Left lobe of liver (tissue), 2 donors: ENCODE measurements at places on chromosomes 7 and 10.

DNA sequence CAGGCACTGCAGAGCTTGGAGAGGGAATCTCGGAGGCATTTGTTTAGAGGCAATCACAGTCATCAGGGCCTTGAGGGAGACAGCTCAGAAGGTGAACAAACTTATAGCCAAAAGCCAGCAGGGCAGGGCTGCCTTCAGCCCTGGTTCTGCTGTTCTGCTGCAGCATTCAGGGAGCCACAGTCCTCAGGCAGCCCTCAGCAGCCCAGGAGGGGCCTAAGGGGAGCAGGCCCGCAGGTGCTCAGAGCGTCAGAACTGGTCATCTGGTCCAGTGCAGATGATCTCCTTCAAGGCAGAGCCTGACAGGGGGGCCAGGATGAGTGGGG lies 84.7 kb downstream of the ARHGAP22 start:
- DNase-seq, result peak; percentile 5

DNA sequence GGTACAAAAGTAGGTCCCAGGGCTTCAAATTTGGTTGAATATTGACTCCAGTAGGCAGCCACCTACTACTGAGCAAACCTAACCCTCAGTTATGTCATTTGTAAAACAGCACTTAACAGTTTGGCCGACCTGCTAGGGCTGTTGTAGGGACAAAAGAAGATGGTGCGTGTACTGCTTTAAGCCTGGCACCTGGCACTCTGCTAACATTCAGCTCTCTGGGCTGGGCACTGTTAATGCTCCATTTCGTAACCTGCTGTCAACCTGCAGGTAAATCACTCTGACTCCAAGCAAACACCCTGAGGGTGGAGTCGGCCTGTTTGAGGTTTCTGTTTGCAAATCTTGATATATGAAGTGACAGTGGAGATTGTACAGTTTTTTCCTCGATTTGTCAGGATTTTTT lies 7.2 kb downstream of the ZKSCAN1 start:
- peak; percentile 90 for DNase-seq

DNA sequence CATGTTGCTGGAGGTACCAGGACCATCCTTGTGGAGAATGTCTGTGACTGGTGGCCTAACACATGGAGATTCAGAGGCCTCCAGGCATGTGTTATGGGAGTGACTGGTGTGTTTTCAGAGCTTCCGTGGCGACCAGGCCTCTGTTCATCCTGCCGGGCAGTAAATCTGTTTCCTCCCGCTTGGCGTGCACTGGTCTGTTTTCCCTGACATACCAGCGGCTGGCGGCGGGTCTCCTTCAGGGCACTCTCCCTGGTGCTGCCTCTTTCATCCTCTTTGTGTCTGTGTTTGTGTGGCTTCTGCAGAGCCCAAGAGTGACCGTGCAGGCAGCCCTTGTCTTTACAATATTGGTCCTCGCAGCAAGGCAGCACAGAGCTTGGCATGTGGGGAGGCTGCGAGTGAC lies 385.1 kb upstream of the MKI67 start:
- DNase-seq, result no peak

DNA sequence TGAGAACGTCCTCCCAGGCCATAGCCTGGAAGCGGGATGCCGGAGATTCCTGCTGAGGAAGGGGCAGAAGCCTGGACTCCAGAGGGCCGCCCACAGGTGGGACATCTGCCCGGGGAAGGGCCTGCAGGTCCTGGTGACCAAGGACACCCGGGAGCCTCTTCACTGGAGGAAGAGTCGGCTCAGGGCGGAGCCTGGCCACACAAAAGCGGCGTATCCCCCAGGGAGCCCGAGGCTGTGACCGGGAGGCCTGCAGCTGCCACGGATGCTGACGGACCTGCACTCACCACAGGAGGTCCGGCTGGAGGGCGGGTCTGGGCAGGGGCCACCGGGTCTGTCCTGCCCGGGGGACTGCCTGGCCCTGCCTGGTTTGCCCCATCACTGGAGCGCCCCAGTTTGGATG lies 15.5 kb upstream of the ADGRA1 start:
- DNase-seq, result no peak

- DNase-seq, result peak; percentile 92
Measured at GRCh38 chr10:124699471-124700292, 44.5 kb downstream of the FAM53B start.

GRCh38 chr7:1601956-1602355 lies 32.1 kb upstream of the PSMG3 start:
- DNase-seq, result no peak
